ENCODE measurements at places on chromosomes 2 and 18.

- no peak for DNase-seq
Observed at GRCh38 chr2:190497428-190497827, 37.1 kb downstream of the NEMP2 start.

GRCh38 chr2:193315428-193316091 is 1120.8 kb upstream of the TMEFF2 start:
- DNase-seq = no peak

DNA sequence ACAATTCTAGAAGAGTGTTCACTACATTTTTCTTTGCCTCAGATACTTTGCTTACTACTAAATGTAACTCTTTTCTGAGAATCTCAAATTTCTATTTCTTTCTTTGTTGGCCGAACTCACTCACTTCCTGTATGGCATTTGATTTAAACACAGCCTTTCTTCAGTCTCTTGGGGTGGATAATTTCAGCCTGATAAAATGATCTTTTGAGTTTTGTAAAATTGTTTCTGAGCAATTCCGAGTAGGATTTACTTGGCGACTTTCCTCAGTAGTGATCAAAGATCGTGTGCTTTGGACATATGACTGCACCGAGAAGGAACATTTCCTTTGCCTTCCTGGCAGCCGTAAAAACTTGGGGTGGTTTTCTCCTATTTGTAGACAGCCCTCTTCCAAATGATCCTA is 127.4 kb downstream of the DCDC2C start:
- no peak for DNase-seq

DNA sequence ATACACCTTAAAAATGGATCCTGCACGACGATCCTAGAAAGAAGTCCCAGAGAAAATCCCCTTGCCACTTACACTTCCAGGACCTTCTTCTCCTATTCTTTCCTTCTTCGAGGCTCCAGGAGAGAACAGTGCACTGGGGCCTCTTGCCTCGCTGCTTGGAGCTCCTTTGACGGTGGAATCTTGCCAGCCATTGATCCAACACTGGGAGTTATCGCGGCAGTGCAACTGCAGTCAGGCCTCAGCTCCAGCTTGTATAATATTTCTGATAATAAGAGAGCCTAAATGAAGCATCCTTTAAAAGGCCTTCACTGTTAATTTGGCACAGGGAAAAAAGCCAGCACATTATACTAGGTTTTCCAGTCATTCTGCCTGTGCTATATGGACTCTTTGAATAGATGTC is 216.9 kb upstream of the PARD3B start:
- DNase-seq = no peak

DNA sequence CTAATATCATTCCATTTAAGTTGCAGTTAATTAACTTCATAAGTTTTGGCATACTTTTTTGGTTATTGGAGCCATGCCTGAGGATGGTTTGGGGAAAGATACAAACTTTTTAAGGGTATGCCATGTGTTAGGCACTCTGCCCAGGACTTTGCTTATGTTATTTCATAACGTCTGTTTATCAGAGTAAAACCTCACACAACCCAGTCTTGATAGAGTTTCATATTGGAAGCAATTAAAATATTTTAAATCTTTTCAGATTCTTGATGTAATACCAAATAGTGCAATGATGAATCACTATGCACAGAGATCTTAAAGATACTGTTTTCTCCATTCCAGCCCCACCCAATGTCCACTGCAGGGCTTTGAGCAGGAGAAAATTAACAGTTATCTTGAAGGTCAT is 529.1 kb upstream of the HNMT start:
- no peak for DNase-seq

- DNase-seq = no peak
Observed at GRCh38 chr2:112829961-112830681, 6.5 kb downstream of the IL1B start.

- no peak for DNase-seq
Observed at GRCh38 chr18:55095584-55095983, 136.3 kb upstream of the CCDC68 start.

GRCh38 chr2:180002198-180002770 is 4.8 kb downstream of the CWC22 start:
- no peak for DNase-seq

DNA sequence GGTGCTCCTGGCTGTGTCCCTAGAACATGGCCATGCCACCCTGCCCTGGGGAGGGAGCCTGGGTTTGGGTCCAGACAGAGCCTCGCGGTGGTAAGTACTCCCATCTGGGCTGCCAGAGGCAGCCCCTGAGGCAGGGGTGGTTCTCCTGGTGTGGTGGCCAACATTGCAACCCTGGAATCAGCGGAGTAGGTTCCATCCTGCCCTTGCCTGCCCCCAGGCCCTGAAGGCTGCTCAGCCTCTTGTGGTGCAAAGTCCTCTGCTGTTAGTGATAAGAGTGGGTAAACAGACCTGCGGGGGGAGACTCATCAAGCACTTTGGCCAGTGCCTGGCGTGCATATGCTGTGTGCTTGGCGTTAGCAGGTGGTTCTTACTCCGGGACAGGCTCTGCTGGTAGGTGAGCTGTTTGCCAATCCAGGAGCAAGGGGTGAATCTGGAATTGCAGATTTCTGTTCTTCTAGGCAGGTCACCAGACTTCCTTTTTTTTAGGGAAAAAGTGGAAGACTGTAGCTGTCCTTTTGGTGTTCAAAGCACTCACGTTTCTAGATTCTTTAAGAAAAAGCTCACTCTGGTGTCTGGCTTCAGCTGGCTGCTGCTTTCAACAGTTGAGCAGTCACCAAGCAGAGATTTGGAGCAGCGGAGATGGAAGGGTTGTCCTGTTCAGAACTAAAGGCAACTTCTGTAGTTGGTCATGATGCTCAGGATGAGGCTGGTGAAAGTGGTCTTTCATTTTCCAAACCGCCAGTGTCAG is 3.2 kb downstream of the CNNM3 start:
- DNase-seq = no peak

Measured in prostate gland (tissue), 2 donors.